Muscle of leg (tissue), 16 donors: ENCODE measurements at places on chromosomes 6 and 20. TPM values are rescaled to one million over a fixed set of nuclear protein-coding genes. Genes with fewer than 3 reads are reported as not detected.

Gene THBS2
- 31.9 TPM for polyA plus RNA-seq

Gene SLC17A3
- polyA plus RNA-seq, result not detected

Gene ENPP4
- 26.3 TPM for polyA plus RNA-seq

Gene TCFL5
- 6.3 TPM for polyA plus RNA-seq

Gene FAM83B
- polyA plus RNA-seq, result not detected

Gene COL11A2
- polyA plus RNA-seq, result 42.1 TPM

Gene MYLIP
- polyA plus RNA-seq, result 39.9 TPM

Gene TMEM170B
- 5.4 TPM for polyA plus RNA-seq

Gene SCRT2
- polyA plus RNA-seq, result not detected

Gene CFB
- 2.8 TPM for polyA plus RNA-seq

Gene UBE2C
- polyA plus RNA-seq, result 48.7 TPM

Gene ABHD16B
- polyA plus RNA-seq, result not detected

Gene FKBP1C
- polyA plus RNA-seq, result 0.91 TPM

Gene OPRM1
- polyA plus RNA-seq, result not detected

Gene PTK6
- polyA plus RNA-seq, result 0.08 TPM

Gene ANGPT4
- polyA plus RNA-seq, result 0.06 TPM

Gene ZSCAN26
- 21.1 TPM for polyA plus RNA-seq

Gene ACTL10
- 0.57 TPM for polyA plus RNA-seq

Gene KIFC1
- polyA plus RNA-seq, result 30.6 TPM

Gene CPXM1
- 62.7 TPM for polyA plus RNA-seq

Gene DHX35
- polyA plus RNA-seq, result 9.8 TPM

Gene CRISP3
- 0.29 TPM for polyA plus RNA-seq

Gene HUS1B
- polyA plus RNA-seq, result not detected

Gene RAET1G
- polyA plus RNA-seq, result 0.19 TPM

Gene B4GALT5
- 43.1 TPM for polyA plus RNA-seq

Gene LY6G5B
- polyA plus RNA-seq, result 6.6 TPM

Gene PRR18
- 0.61 TPM for polyA plus RNA-seq

Gene RFX6
- polyA plus RNA-seq, result not detected

Gene SAMD10
- 4.3 TPM for polyA plus RNA-seq

Gene ADGRG6
- 9.0 TPM for polyA plus RNA-seq

Gene KAT14
- polyA plus RNA-seq, result 20.1 TPM

Gene CD40
- 5.8 TPM for polyA plus RNA-seq

Gene RUNX2
- polyA plus RNA-seq, result 0.34 TPM

Gene SLC32A1
- polyA plus RNA-seq, result not detected

Gene PEX6
- 16.4 TPM for polyA plus RNA-seq

Gene CDSN
- not detected for polyA plus RNA-seq

Gene MAVS
- 23.1 TPM for polyA plus RNA-seq

Gene PDYN
- not detected for polyA plus RNA-seq

Gene GATA5
- not detected for polyA plus RNA-seq
